ENCODE measurements at places on chromosomes 2 and 18. TPM values are rescaled to one million over a fixed set of nuclear protein-coding genes. Genes with fewer than 3 reads are reported as not detected.

DNA sequence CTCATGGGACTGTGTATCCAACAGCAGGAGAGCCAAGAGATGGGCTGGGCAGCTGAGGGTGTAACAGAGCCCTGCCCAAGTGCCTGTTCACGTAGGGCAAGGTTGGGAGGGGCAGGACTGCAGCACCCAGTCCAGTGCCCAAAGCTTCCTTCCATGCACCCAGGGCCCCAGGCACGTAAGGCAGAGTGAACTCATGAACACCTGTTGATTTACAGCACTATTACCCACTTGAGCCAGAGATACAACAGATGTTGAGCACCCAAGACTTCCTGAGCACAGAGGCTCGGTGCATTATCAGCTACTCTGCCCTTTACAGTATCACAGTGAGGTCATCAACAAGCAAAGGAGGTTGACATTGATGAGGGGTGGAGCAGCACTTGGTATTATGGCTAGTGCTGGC is 50.2 kb upstream of the FHL2 start:
- DNase-seq: no peak

GRCh38 chr2:60495041-60495625 is 58.3 kb downstream of the BCL11A start:
- DNase-seq: no peak

DNA sequence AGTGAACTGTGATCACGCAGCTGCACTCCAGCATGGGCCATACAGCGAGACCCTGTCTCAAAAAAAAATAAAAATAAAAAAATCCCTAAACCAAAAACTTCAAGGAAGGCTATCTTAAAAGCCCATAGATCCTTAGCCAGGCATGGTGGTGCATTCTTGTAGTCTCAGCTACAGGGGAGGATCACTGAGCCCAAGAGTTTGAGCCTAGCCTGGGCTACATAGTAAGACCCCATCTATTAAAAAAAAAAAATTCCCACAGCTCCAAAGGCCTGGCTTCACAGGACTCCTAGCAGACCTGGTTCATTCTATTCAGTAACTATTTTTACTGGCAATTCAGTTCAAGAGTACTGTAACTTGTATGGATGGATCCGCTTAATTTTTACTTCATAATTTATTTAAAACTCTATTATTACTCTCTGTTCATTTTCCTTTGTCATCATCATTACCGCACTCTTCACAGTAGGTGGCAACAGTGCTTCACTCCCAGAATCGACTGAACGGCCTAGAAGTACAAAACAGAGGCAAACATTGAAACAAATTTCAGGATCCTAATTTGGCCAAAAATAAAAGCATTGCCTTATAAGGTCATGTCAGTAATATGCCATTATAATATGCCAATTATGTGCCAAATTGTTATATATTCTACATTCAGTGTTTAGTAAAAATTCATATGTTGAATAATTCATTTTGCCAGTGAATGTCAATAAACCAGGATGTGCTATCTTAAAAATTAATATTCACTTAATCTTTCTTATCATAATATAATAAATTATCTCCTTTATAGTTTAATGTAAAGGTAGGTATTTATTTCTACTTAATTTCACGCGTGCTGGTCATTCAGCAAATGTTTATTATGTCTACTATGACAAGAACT is 14.3 kb upstream of the STAM2 start:
- DNase-seq: no peak

DNA sequence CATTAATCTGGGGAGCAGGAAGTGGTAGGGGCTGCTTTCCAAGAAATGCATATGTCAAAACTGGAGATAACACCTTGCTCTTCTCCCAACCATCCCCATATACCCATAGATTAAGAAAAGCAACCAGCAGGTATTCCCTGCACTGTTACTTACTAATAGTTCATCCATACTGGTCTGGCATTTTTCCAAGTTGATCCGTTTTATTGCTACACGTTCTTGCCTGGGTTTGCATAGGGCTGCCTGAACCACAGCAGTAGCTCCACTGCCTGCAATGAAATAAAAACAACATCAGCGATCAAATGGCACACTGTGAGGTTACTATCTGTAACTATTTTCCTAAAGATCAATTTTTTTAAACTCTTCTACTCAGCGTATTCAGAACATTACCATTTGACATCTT is 65.6 kb downstream of the STK39 start:
- DNase-seq: no peak

GRCh38 chr2:128282976-128283810 is 35.5 kb downstream of the HS6ST1 start:
- no peak for DNase-seq

The FARSB gene
- total RNA-seq: 17.8 TPM

- DNase-seq: no peak
These were observed 194.2 kb upstream of the MEX3C start for GRCh38 chr18:51391731-51392130.

DNA sequence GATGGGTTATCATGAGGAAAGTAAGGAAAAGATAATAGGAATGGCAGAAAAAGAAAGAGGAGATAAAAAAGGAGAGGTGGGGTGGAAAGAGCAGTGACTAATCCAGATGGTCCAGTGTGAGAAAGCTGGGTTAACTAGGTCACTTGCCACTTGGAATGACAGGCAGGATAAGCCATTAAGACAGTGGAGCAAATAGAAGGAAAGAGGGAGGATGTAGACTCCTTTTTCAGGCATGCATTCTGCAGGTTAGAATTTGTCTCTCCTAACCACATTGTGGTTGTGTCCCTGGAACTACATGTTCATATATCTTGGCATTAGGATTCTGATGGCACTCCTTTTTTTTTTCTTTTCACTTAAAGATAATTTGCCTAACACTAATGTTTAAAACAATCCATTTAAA is 13.4 kb upstream of the NEMP2 start:
- DNase-seq: no peak

DNA sequence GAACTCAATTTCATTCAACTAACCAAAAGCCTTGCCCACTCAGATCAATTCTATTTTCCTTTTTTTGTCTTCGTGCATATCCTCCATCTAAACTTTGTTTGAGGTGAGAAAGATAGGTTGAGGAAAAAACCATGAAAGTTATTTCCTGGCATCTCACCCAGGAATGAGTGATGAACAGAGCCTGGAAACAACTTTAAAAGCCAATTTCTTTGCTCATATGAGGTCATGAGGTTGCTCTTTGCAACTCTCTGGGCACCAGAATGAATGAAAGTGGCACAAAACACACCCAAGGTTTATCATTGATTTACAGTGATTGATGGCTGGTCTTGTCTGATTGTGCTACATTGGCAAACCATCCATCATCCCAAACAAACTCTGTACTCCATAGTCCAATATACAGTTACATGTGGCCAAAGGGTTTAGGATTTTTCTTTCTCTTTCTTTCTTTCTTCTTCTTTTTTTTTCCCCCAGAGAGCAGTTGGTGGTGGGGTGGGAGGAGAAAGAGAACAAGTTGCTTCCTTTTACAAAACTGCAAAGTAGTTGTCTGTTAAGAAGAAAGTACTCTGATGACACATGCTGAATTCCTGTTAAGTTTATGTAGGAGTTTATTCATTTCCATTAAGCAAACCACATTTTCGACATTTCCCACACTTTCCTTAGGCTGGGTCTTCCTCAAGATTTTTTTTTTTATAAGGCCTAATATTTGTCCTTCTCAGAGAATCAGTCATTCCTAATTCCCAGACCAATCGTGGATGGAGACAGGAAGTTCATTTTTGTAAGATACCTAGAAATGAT is 575.9 kb upstream of the ZEB2 start:
- no peak for DNase-seq

DNA sequence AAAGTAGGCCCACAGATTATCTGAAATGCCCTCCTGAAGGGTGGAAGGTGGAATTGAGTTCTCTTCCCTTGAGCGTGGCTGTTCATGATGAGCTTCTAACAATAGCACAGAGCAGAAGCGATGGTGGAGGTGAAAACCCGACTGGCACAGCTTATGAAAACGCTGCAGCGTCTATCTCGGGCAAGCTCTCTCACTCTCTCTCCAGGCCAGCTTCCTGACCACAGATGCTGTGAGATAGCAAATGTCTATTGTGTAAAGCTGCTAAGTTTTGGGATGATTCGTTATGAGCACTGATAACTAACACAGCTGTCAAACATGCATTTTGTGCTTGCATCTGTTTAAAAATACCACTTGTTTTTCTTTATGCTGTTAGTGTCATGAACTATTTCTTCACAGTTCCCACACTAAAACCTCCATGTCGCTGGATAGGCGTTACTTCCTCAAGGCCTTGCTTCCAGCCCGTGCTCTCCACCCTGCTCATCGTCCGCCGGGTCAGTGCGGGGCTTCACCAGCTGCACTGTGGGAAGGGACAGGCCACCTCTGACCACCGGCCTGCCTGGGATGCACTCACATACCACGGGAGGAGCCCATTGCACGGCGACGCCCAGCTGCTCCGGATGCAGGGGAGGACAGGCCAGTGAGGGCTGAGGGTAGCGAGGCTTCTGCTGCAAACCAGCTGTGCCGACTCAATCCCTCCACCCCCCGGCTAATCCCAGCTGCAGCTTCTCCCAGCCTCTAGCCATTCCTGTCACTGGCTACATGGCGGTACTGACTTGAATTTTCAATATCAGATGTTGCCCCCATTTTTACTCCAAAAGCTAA is 60.0 kb upstream of the OTOS start:
- DNase-seq: peak; percentile 58

Data from cardiac septum (tissue), 1 donor.